ENCODE measurements at places on chromosomes 6 and 20.
A peak's percentile ranks its signal among the peaks of the same experiment; 100 is the strongest.

DNA sequence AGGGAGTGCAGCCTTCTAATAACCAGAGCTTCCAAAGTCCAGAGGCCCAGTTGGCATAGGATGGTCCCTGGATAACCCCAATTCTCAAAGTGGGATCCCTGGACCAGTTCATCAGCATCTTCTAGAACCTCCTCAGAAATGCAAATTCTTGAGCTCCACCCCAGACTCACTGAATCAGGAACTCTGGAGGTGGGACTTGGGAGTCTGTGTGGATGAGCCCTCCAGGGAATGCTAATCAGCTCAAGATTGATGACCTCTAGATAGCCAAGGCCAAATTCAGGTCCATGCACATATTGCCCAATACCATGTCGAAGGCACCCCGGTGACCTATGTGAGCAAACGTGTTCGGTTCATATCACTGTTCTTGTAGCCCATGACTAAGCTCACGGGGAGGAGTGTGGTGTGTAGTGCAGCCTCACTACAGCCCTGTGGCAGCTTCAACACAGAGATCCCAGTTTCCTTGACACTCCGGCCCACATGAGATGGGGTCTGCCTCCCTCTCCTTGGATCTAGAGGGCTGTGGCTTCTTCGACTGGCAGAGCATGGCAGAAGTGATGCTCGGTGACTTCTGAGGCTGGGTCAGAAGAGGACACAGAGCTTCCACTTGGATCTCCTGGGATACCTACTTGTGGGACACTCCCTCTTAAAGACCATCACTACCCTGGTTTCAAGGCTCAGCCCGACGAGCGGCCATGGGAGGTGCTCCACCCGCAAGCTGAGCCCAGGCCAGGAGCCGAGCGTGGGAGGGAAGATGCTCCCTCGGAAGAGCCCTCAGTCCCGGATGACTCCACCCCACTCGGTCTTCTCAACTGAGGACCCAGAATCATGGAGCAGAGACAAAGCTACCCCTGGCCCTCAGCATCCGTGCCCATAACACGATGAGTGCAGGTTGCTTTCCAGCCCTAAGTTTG, 151.1 kb upstream of the CST7 start:
- DNase-seq, result no peak

DNA sequence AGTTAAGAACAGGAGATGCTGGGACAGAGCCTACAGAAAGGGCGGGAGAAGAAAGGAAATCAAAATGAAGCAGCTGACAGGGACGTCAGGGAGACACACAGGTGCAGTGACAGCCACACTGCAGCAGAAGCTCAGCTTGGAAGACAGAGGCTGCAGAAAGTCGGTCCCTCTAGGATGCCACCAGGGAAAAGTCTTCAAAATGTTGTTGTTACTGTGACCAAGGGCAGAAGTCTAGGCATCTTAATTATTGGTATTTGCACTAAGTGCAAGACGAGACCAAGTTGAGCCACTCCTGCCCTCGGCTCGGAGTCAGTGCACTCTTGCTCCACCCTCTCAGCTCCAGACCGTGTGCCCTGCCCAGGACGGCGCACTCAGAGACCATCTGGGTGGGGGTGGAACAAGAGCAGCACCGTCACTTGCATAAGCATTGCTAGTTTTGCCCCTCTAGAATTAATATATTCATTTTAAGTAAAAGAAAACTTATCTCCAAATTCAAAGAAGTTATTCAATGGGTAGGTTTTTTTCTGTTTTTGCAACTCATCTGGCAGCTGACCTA, 2.6 kb downstream of the PRR18 start:
- DNase-seq, result no peak

GRCh38 chr20:50331469-50332363, 141.1 kb downstream of the CEBPB start:
- no peak for DNase-seq

DNA sequence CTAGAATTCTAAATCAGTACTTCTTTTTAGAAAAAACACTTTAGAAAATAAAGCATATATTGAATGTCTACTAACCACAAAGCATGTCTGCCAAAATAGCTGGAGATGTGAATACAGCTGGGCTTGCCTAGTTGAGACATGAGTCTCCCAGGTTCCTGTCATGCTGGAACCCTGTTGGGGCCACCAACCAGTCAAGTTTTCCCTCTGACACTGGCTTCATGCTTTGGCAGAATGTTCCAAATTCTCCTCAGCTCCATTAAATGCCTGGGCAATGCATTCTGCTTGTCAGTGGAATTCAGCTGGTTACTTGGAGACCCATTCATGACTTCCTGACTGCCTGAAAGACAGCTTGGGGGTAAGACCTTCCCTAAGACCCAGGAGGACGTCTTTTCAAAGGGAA, 87.2 kb downstream of the PRND start:
- peak; percentile 35 for DNase-seq

DNA sequence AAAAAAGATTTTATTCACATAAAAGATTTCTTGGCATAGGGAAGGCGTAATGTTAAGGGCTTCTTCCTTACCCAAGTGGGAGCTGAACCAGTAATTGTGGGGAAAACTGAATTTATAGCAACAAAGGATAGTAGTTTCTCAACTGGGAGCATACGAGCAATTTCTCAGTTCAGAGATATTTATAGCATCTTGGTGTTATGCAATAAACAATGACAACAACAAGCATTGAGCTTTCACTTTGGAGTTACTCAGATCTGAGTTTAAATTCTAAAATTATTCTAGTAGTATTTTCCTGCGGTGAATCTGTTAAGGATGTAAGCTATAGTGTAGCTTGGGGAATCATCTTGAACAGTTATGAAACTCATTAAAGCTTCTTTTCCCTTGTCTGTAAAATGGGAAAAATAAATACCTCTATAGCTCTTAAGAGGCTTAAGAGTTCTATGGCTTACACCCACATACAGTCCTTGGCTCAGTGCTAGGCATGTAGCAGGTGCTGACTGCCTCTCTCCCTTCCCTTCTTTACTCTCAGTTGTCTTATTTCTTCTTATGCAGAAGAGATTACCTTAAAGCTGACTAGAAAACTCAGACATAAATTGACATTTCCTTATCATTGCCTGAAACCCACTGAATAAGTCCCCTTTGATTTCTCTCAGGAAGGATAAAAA, 58.8 kb downstream of the SAMD5 start:
- DNase-seq, result no peak

DNA sequence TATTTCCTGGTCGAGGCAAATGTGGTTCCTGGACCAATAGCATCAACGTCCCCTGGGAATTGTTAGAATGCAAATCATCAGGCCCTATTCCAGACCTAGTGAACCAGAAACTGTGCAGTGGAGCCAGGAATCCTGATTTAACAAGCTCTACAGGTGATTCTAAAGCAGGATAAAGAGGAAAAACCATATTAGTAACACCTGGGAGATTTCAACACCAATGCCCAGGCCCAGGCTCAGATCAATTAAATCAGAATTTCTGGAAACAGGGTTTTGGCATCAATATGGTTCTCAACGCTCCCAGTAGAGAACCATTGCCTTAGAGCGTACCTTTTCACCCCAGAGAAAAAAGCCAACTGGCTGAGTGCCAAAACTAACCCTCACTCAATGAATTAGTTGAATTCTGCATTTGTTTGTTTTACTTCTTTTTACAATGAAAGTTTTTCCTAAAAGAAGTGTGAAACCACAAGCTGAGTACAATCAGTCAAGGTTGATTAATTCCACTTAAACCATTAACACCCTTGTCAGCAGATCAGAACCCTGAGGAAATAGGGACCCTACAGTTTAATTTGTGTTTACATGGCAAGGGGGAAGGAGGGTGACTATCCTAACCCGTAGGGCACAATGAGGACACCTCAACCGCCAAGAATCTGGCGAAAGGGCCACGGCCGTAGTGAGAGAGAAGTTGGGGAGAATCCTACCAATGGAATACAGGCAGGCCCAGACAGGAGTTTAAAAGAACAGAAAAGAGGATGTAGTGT, 34.9 kb upstream of the LOC128125822 start:
- no peak for DNase-seq

Data from CD14-positive monocyte (primary cell).